Panc1 (cell line): ENCODE measurements at places on chromosomes 11 and 22. TPM values are rescaled to one million over a fixed set of nuclear protein-coding genes. Genes with fewer than 3 reads are reported as not detected.
A peak's percentile ranks its signal among the peaks of the same experiment; 100 is the strongest.

KCNE3 gene
- total RNA-seq, result 0.15 TPM

GDPD4 gene
- total RNA-seq, result not detected

CHEK1 gene
- 71.6 TPM for total RNA-seq

IGF2 gene
- total RNA-seq, result 14.5 TPM

UPK3A gene
- not detected for total RNA-seq

- DNase-seq, result no peak
Observed at GRCh38 chr11:75056814-75057213, 39.9 kb downstream of the OR2AT4 start.

DNA sequence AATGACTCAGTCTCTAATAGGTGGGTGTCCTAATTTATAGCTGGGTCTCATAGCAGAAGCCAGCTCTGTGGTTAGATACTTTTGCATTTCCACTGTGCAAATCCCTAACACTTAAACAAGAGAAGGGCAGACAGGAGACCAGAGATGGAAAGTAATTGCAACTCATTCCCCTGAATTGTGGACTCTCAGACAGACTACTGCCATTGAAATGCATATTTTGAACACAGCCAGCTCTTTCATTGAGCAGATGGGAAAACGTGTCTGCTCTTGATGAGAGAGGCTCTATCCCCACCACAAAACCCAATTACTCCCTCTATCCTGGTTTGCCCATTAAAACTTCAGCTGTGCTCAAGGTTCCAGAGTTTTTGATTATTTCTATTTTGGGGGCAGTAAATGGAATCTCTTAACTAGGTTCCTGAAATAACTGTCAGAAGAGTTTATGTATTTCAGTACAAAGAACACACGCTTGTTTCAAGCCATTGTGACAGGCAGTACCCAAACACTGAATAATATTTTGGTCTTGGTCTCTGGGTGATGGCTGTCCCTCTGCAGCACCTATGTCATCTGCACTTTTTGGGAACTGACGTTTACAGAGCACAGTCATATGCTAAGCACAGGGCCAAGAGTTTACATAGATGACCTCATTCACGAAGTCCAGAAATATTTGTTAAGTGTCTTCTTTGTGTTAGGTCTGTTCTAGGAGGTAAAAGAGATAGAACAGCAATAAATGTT is 41.7 kb downstream of the FAM227A start:
- DNase-seq, result no peak

- DNase-seq, result no peak
Observed at GRCh38 chr11:16678466-16679116, 59.9 kb upstream of the C11orf58 start.

DNA sequence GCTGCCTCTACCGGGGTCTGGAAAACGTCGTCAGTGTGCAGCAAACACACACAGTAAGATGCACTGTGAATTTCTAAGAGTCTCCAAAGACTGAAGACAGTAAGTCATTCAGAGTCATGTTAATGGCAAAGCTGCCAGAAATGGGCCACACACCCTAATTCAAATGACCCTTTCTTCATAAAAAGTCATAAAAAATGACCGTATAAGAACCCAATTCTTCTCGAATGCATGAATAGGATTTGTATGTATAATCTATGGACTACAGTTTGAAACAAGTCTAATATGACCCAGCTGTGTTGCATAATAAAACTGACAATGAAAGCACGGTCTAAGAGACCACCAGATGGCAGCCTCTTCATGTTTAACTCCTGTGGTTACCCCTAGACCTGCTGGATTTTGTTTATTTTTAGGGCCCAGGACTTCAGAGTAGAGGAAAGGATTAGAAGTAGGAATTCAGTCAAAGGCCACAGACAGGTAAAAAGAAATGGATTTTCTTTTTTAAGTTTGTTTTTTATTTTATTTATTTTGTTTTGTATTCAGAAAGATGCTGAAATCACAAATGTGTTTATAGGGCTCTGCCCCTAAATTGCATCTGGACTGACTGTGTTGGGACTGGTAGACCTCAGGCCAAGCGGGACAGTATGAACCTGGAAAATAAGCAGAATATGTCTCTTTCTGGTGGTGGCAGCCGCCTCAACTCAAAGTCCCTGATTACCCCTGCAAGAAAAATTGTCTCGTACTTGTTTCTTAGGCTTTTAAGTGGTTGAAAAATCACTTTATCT is 32.1 kb upstream of the SLC5A12 start:
- peak; percentile 13 for DNase-seq

DNA sequence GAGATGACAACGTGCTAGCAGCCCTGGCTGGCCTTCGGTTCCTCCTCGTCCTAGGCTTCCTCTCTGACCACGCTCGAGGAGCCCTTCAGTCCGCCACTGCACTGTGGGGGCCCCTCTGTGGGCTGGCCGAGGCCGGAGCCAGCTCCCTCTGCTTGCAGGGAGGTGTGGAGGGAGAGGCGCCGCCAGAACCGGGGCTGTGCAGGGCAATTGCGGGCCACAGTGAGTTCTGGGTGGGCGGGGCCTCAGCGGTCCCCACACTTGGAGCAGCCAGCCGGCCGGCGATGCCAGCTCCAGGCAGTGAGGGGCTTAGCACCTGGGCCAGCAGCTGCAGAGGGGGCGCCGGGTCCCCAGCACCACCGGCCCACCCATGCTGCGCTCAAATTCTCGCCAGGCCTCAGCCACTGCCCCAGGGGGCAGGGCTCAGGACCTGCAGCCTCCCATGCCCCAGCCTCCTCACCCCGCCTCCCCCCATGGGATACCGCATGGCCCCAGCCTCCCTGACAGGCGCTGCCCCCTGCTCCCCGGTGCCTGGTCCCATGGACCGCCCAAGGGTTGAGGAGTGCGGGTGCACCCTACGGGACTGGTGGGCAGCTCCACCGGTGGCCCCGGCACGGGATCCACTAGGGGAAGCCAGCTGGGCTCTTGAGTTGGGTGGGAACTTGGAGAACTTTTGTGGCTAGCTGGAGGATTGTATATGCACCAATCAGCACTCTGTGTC is 399.4 kb downstream of the LUZP2 start:
- DNase-seq, result no peak

- DNase-seq, result no peak
Observed at GRCh38 chr11:14583252-14584034, 60.2 kb upstream of the PDE3B start.

GRCh38 chr22:50206599-50206998 is 5.8 kb downstream of the SELENOO start:
- DNase-seq, result no peak

DNA sequence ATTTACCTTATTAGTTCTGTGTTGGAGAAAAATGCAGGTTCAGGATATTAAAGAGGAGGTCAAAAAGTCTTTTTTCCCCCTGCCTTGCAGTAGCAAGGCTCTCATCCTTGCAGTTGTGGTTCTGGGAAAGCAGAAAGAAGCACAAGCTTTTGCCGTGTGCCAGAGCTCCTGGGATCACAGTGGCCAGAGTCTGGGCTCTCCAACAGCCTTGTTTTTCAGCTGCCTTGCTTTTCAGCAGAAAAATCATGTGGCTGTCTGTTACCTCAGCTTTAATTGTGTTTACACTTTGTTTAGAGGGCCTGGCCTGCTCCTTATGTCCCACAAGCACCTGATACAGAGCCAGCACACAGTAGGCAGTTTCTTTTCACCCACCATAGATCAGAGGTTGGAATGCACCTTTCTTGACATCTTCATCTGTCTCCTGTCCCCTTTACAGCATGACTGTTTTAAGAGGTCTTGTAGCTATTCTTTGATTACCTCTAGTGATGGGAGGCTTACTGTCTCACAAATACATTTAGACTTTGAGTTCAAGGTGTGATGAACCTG is 67.5 kb downstream of the TEAD1 start:
- DNase-seq, result no peak

DNA sequence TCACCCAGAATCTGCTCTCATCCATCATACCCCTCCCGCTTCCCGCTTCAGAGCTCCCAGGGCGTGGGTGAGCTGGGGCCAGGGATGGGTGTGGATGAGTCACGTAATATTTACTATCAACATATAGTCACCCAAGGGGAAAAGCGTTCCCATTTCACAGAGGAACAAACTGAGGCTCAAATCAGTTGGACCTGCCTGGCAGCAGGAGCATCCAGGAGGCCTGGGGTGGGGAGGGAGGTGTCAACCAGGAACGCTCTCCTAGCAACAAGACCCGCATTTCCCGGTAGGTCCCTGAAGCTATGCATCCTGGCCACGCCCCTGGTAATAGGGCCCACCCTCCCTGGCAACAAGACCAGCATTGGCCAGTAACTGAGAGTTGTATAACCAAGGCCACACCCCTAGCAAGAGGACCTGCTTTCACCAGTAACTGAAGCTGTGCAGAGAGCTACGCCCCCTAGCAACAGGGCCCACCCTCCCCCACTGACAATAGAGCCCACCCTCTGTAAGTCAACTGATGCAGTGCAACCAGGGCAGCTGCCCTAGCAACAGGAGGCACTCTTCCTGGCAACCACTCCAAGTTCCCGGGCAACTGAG is 32.7 kb upstream of the TXNRD2 start:
- no peak for DNase-seq

DNA sequence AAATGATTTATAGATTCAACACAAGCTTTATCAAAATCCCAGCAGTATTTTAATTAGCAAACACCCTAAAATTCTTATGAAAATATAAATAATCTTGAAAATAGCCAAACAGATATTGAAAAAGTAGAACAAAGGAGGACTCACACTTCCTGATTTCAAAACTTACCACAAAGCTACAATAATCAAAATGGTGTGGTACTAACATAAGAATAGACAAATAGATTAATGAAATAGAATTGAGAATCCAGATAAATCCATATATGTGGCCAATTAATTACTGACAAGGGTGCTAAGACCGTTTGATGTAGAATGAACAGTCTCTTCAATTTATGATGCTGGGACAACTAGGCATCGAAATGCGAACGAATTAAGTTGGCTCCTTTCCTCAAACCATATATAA is 49.6 kb upstream of the TEAD1 start:
- no peak for DNase-seq

DNA sequence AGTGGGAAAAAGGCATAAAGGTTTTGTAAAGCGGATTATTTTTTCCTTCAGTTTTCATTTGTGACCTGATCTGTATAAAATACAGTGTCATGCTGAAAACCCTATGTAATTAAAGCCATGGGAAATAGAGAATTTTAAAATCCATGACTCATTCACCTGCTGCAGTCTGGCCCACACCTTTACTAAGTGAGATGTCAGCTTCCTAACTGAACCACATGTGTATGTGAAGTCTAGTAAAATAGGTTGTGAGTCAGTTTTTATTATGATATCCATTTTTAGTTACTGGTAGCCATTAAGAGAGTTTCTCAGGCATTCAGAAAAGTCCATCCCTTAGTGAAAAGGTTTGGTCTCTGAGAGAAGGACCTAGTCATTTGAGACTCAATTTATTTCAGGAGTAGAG is 60.9 kb downstream of the TRIM44 start:
- no peak for DNase-seq

DNA sequence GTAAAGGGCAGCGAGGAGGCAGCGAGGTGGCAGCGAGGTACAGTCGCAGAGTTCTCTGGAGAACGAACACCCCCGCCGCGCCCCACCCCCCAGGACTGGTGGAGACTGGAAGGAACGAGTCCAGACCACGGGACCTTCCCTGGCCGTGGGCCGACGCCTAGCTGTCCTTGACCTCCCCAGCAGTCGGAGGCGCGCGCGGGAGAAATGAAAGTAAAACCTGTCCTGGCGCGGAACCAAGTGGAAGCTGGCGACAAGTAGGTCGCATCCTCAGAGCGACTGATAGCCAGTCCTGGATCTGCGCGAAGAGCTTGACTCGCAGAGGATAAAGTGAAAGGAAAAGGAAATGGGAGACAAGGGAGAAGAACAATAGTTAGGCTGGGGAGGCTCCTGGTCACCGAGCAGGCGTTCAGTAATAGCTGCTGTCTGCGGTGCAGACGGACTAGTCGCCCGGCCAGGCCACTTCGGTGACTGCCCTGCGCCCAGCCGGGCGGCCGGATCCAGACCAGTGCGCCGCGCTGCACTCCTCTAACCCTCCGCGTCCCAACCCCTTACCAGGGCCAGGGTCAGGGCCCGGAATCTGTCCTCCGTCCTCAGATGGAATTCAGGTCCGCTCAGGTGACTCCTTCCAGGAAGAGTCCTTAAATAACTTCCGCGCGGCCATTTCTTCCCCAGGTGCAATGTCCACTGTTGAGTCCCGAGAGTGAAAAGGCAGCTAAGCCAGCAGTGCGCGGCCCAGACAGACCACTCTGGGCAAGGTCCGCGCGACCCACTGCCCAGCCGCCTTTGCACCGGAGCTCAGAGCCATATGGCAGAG is 1.9 kb upstream of the ADM start:
- DNase-seq, result no peak

DNA sequence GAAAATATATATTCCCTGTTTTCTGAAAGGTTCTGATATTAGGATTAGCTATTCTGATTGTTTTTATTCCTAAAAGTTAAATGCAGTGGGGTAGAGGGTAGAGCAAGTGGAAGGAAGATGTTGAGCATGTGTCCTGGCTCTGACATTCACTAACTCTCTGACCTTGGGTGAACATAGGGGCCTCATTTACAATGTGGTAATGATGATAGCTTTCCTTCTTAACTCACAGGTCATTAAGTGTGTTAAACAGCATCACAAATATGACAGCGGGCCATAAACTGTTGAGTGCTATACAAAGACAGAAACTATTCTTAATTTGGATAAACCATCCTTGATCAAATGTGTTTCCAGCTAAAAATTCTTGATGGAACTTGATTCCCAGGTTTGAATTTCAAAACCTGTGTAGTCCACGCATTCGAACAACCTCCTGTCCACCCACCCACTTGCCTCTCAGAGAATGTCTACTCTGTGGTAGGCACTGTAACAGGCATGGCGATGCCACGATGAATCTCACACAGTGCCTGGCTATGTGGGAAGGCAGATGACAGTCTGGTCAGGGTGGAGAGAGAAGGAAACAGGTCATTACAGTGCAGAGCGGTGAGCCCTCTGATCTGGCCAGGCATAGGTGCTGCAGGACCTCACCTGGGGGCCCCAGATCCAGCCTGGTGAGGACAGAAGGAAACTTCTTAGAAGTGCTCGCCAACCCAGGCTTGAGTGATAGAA is 19.3 kb upstream of the PEX26 start:
- DNase-seq, result no peak

- DNase-seq, result peak; percentile 35
Observed at GRCh38 chr11:36744375-36745168, 146.5 kb upstream of the RAG2 start.

GRCh38 chr22:38981005-38981991 is 849 bp upstream of the APOBEC3B start:
- no peak for DNase-seq

GRCh38 chr22:37801946-37802309 is 5.8 kb upstream of the GCAT start:
- no peak for DNase-seq

DNA sequence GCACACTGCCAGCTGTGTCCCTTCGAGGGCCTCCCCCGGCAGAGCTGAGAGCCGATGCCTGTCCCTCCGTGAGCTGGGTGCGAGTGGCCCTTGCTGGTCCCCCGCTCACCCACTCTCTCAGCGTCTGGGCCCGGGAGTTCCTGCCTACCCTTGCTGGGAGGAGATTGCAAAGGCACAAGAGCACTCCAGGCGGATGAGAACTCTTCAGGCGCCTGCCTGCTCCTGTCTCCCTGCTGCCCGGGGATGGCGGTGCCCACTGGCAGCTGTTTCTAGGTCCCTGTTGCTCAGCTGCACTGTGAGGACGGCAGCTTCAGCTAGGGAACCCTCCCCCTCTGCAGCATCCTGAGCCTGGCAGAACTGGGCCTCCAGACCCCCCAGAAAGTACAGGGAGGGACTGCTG is 61.1 kb downstream of the FLRT1 start:
- no peak for DNase-seq
